ENCODE measurements at places on chromosomes 3 and 15.

- peak; percentile 21 for DNase-seq
Observed at GRCh38 chr3:184778426-184779332, 33.3 kb upstream of the VPS8 start.

- no peak for DNase-seq
Observed at GRCh38 chr15:92394309-92395097, 822 bp downstream of the ST8SIA2 start.

GRCh38 chr3:155619118-155619915 lies 125.6 kb downstream of the PLCH1 start:
- no peak for DNase-seq

DNA sequence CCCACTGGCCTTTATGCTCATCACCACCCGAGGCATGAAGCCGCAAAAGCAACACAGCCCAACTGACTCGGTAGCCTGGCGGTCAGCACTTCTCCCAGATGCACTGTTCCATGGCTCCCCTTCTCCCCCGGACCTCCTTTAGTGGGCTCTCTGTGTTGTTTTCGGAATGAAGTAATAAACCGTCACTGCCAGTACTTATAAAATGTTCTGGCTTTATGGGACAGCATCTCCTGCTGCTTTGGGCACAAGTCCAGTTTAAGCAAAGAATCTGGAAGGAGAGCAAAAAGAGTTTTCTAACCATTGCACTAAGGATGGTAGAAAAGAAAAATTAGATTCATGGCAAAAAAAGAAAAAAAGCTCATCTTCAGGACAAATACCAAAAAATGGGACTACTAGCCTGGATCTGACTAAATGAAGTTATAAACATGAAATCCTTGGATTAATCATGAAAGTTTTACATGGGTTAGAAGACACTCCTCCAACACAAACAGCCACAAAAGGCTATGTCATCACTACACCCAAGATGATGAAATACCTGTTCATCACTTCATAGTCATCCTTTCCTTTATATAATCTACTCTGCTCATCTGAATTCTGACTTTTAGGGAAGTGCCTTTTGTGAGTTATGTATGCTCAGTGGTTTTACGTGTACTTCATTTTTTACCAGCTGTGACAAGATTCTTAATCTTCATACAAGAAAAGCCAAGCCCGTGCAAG lies 89.5 kb upstream of the UBE2E2 start:
- DNase-seq: peak; percentile 67

GRCh38 chr15:51280838-51281237 lies 57.6 kb downstream of the CYP19A1 start:
- no peak for DNase-seq

DNA sequence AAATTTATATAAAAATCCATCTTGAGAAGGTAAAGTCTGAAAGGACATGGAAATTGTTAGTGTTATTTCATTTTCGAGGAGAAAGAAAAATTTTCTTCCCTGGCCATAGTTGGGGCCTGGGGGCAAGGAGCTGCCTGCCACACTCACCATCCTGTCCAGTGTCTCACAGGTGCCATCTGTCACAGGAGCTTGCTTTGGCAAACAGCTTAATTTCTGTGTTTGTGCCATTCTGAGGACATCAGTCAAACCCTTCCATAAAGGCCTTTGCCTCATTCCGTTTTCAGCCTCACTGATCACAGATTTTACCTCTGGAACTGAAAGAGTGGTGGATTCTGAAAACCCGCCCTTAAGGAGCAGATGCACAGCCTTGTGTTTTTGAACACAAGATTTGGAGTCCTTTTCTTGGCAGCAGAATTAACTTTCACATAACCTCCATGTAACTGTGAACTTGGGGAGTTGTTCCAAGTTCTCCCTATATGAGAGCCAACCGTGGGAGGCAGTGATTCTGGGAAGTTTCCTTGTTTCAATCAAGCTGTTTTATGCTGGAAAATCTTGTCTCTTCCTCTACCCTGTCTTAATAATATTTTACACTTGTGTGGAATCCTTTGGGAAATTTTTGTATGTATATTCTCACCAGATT lies 254.7 kb downstream of the CACNA2D3 start:
- no peak for DNase-seq

DNA sequence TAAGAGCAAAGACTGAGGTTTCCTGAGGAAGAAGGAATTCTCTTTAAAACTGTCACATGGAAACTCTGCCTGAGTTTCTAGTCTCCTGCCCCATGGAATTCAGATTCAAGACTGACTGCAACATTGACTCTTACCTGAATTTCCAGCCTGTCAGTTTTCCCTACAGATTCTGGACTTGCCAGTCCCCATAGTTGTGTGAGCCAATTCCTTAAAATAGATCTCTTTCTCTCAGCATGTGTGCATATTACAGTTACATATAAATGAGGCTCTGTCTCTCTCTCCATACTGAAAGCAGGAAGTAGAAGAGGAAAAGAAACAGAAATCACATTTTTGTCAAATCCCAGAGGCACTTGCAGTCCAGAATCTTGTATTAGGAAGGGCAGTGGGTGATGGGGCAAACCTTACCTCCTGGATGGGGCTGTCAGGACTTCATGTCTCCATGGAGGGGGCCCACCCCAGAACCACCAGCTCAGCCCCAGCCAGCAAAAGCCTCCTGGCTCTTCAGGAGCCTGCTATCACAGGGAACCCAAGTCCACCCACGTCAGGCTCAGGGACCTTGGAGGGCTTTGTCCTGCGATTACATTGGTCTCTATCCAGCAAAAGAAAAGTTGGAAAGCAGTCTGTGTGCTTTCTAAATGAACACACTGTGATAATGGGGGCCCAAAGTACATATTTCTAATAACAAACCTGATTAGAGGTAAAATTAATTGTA lies 18.8 kb upstream of the GOLGA8J start:
- no peak for DNase-seq

GRCh38 chr3:126351771-126352475 lies 5.3 kb downstream of the KLF15 start:
- no peak for DNase-seq

- no peak for DNase-seq
Observed at GRCh38 chr15:32880642-32881041, 162.8 kb downstream of the GREM1 start.

GRCh38 chr15:26561130-26561529 lies 211.7 kb downstream of the GABRB3 start:
- no peak for DNase-seq

- DNase-seq: no peak
Observed at GRCh38 chr15:87033056-87033455, 953.4 kb downstream of the AGBL1 start.

- DNase-seq: no peak
Observed at GRCh38 chr3:170062769-170063168, 25.0 kb downstream of the GPR160 start.

GRCh38 chr3:87796843-87797185 lies 262.0 kb downstream of the CGGBP1 start:
- no peak for DNase-seq

DNA sequence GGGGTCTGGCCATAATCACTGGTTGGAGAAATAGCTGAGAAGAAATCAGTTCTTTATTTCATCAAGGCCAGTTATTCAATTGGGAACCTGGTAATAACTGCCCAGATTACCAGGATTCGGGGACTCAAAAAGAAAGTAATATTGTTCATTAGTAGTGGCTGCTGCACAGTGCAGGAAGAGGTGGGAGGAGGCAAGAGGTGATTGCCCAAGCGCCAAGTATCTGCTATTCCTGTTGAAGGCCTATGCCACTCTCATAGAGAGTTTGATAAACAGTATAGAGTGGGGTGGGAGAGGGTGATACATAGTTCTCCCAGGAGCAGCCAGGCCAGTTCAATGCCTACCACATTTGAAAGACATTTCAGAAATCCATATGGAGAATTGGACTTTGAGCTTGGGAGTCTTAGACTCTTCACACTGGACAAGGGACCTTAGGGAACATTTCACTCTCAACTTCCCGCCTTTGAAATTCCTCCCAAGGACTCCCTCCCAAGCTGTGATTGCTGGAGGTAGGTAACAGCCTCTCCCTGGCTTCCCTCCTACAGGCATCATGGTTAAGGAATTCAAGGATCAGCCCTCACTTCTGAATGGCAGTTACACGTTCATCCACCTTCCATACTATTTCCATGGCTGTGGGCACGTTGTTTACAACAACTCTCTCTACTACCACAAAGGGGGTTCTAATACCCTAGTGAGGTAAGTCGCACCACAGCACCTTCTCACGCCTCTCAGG lies 59.8 kb downstream of the GLDN start:
- DNase-seq: no peak

DNA sequence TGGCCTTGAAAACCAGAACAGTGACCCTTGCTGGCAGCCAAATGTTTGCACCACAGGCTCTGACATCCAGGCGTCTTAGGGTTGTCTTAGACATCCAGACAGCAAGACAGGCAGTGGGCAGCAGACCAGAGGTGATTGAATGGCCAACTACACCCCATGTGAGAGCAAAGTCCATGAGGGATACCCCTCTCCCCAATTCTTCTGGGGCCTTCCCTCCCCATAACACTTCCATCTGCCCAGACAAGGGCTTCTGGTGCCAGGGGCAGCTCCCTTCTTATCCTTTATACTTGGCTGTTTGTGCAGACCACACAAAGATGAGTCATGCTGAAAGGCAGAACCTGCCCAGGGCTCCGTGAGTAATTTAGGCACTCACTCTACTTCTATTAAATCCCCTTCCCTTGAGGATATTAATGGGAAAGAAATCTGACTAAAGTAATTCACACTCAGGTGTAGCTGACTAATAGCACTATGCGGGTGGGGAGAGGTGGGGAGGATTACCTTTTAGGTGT lies 257.9 kb downstream of the UACA start:
- no peak for DNase-seq

- DNase-seq: peak; percentile 58
Observed at GRCh38 chr3:123085293-123085931, 18.6 kb downstream of the PDIA5 start.

Data from HL-60 (cell line).